OCI-M1 (cell line): ENCODE measurements at places on chromosomes 1 and 21.
A peak's percentile ranks its signal among the peaks of the same experiment; 100 is the strongest.

- DNase-seq, result no peak
These were observed 611.6 kb downstream of the SMYD3 start for GRCh38 chr1:245895455-245895959.

DNA sequence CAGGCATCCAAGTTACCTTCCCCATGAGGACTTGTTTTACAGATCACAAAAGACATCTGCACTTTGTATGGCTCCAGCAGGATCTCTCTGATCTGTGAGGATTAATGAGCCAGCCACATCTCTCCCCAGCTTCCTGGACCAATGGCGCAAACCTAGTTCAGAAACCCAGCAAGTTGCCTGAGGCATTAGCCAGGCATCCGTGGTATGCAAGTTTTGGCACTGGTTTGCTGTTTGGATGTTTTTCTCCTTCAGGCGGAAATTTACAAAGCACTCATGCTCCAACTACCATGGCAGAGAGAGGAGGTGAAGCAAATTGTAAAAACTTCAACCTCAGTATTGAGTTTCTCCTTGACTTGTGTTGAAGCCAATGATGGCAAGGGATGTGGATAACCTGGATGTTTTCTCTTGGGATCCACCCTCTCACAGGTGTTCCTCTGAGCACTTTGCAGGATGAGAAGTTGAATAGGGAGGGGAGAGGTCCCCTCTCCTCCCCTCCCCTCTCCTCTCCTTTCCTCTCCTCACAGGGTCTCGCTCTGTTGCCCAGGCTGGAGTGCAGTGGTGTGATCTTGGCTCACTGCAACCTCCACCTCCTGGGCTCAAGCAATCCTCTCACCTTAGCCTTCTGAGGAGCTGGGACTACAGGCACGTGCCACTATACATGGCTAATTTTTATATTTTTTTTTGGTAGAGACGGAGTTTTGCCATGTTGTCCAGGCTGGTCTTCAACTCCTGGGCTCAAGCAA is 25.6 kb upstream of the ENO1 start:
- DNase-seq, result no peak

DNA sequence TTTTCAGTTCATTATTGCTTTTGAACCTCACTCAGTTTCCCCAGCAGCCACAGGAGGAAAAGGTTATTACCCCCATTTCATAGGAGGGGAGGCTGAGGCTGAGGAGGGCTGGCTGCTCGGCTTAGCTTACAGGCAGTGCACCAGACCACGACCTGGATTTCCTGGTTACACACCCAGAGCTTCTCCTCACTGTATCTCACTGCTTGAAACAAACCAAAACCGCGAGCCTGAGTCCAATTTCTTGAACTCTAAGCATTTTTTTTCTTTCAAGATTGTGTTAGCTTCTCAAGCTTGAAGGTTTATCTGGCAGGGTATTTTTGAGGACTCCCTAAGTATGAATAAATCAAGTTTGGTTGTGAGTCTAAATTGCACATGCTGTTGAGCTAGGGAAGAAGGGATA is 188.9 kb upstream of the EDN2 start:
- peak; percentile 3 for DNase-seq

- no peak for DNase-seq
These were observed 45.2 kb downstream of the PTPRU start for GRCh38 chr1:29281571-29281970.

DNA sequence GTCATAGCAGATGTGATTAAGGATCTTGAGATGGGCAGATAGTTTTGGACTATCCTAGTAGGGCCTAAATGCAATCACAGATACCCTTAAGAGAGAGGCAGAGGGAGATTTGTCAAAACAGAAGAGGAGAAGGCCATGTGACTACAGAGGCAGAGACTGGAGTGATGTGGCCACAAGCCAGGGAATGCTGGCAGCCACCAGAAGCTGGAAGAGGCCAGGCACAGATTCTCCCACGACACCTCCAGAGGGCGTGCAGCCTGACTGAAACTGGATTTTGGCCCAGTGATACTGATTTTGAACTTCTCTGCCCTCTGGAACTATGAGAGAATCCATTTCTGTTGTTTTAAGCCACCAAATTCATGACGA is 52.1 kb upstream of the EPS8L3 start:
- no peak for DNase-seq

DNA sequence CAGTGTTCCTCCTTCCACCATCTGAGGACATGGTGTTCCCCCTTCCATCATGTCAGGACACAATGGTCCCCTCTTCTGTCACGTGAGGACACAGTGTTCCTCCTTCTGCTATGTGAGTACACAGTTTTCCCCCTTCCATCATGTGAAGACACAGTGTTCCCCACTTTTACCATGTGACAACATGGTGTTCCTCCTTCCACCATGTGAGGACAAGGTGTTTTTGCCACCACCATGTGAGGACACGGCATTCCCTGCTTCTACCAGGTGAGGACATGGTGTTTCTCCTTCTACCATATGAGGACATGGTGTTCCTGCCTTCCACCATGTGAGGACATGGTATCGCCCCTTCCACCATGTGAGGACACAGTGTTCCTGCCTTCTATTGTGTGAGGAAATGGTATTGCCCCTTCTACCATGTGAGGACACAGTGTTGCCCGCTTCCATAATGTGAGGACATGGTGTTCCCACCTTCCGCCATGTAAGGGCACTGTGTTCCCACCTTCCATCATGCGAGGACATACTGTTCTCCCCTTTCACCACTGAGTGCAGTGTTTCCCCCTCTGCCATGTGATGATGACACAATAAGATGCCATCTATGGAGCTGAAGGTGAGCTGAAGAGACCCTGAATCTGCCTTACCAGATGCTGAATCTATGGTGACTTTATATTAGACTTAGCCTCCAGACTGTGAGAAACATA is 132.3 kb downstream of the FCRL5 start:
- no peak for DNase-seq

DNA sequence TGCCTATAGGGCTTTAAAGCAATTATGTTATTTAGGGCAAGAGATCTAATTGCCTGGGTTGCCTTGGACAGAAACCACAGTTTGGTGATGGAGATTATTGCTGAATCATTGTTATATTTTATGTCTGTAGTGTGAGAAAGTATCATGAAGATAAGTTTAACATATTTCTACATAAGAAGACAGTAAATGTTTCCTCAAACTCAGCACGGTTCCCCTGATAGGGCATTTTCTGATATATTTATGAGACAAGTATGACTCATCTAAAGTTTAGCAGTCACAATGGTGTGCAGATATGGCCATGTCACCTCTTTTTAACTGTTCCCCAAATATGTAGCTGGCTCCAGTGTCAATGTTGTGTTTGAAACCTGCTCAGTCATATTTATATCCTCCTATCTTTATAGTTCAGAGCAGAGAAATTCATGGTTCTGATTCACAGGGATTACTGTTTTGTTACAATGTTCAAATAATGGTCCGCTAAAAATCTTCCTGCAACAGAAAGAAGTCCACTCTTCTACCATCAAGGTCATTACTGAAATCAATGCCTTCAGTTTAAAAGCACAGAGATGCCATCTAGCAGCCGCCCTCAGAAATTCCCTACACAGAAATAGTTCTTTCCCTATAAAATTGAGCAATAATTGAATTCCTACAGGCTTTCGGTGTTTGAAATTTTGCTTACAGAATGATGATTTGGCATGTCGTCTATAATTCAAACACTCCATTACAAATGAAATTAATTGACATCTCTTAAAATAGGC is 3.7 kb downstream of the OLFM3 start:
- DNase-seq, result peak; percentile 80

GRCh38 chr1:56676571-56677035 is 31.5 kb downstream of the PRKAA2 start:
- no peak for DNase-seq

DNA sequence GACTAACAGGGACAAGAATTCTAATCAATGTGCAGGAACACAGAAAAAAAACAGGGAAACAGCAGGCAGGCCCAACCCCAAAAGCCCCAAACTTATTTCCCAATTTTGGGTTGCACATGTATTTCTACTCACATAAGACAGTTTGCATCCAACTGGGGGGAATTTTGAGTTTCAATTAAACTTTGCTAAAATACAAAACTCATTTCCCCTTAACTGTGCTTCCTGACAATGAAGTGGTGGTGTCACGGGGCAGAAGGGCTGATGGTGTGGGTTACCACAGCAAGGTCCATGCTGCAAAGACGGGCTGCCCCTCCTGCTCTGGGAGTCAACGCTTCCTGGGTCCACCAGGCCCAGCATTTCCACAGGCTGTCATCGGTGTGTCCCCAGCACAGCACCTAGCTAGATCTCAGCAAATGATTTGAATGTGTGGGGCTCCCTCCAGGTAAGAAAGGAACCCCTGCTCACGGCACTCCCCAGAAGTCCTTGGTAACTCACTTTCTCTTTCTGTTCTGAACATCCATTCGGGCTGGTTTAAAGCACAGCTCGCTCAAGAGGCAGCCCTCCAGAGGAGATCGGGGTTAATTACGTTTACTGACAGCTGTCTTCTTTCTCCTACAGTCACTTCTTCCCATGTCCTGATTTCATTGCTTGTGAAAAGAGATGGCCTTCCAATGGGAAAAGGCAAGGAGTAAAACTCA is 27.4 kb downstream of the HIVEP3 start:
- DNase-seq, result peak; percentile 87

DNA sequence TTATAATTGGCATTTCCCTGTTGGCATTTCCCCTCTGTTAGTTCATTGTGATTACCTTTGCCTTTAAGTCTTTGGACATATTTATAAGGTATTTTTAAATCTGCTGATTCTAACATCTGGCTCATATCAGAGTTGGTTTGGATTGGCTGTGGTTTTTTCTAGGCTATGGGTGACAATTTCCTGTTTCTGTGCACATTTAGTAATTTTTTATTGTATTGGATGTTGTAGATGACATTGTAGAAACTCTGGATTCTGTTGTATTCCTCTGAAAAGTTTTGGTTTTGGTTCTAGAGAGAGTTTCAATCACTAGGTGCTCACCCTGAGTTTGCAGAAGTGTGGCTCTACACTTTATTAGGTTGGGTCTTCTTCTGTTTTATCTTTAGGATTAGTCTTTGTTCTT is 110.1 kb upstream of the ARHGEF16 start:
- no peak for DNase-seq

DNA sequence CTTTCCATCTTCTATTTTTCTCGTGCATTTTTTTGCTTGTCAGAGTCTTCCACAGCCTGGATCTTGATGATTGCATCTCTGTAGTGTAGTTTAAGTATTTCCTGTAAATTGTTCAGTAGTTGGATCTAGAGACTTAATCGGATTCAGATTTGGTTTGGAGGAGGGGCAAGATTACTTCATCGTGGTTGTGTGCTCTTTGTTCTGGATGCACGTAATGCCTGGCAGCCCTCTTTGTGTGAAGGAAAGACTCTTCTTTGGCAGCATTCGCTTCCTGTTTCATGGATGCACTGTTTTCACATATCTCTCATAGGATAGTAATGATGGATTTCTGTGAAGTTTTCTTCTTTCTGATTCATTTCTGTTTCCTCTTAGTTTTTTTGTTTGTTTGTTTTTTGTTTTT is 14.2 kb downstream of the SEMA4A start:
- DNase-seq, result no peak

DNA sequence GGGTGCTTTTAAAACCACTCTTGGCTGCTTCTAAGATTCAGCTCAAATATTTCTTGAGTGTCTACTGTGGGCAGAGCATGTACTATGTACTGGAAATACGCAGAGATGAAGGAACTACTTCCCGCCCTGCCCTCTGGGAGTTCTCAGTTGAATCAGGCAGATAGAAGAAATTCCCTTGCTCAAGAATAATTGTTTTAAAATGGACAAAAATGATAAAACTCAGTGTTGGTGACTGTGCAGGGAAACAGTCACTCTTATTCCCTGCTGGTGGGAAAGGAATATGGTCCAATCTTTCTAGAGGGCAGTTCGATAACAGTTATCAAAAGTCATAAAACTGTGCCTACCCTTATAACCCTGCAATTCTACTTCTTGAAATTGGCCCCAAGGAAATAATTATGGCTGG is 16.9 kb upstream of the GRHL3 start:
- DNase-seq, result no peak

GRCh38 chr1:11054181-11054580 is 5.6 kb downstream of the SRM start:
- DNase-seq, result no peak

DNA sequence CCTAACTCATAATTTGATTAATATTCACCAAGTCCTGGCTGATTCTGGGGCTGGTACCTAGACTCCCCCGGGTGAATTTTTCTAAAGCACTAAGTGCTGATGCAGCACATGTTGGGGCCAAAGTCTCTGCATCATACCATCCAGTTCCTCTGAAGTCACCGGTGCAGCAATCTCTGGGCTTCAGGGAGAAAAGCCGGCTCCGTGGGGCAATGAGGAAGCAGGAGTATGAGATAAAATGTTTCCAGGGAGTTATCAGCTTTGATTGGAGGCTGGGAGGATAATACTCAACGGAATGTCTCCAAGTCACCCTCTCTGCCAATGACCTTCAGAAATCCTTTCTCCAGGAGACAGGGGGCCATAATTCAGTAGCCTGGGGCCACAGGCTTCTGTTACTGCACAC is 1.2 kb downstream of the FCAMR start:
- DNase-seq, result no peak

DNA sequence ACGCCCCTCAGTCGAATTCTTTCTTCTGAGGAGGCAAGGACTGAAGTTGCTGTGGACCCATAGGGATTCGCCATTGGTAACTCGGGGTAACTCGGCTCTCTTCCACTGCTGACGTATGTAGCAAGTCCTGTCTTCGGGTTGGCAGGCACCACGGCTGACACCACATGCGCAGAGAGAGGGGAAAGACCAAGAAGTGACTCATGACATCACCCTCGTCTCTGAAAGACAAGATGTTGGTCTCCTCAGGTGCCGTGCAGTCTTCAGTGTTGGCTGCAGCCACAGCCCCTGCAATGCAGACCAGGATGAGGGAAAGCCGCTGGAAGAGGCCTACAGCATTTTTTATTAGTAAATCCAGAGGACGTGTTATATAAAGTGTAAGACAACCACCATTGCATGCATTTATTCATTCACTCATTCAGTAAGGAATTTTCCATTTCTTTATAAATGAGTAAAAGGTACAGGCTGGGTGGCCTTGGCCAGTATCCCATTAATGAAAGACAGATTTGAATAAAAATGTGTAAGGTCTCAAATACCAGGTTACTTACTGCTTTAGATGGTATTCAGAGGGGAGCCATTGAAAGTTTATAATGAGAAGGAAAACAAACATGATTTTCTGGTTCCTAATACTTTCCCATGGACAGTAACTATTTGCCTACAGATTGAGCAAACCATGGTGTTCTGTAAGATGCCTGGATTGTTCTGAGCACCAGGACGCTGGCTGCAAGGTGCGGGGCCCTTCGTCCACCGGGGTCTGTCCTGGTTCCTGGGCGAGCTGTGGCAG is 50.7 kb upstream of the IRF2BP2 start:
- no peak for DNase-seq

GRCh38 chr1:40890771-40891170 is 28.6 kb upstream of the CITED4 start:
- DNase-seq, result no peak

DNA sequence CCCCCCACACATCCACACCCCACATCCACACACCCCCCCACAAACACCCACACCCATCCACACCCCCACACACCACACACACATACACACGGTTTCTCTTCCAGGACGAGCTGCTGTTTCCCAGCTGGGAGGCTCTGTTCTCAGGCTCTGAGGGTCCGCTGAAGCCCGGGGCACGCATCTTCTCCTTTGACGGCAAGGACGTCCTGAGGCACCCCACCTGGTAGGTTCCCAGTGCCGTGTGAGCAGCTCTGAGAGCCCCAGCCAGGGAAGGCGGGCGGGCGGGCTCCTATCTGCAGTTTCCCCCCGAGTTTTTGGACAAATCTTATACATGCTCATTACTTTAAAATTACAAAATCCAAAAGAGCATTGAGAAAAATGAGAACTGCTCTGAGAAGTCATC is 31.2 kb downstream of the SLC19A1 start:
- no peak for DNase-seq

- peak; percentile 82 for DNase-seq
These were observed 758 bp downstream of the RAD54L start for GRCh38 chr1:46248122-46248920.

- peak; percentile 67 for DNase-seq
These were observed 837 bp upstream of the DESI2 start for GRCh38 chr1:244651956-244652622.
